ENCODE measurements at places on chromosomes 3 and 15.

- no peak for DNase-seq
Observed at GRCh38 chr3:52846432-52846965, 11.7 kb upstream of the MUSTN1 start.

DNA sequence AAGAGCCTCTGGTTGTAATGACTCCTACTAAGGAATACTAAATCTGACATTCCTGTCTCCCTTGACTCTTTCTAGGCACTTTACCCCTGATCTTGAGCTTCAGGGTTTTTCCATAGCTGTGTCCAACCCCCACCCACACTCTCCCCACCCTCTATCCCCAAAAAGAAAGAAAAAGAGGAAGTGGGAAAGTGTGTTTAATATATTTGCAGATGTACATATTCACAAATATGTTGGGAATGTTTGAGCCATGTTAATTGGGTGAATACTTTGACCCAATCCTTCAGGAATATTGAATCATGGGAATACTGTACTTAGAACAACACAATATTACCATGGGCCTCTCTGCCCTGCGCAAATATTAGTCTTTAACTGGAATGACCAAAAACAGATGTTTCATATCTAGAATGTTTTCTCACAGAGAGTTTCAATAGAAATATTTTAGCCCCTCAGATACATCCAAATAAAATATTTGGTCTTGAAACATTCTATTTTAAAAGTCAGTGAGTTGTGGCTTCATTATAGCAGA, 19.8 kb upstream of the PFN2 start:
- DNase-seq, result no peak

DNA sequence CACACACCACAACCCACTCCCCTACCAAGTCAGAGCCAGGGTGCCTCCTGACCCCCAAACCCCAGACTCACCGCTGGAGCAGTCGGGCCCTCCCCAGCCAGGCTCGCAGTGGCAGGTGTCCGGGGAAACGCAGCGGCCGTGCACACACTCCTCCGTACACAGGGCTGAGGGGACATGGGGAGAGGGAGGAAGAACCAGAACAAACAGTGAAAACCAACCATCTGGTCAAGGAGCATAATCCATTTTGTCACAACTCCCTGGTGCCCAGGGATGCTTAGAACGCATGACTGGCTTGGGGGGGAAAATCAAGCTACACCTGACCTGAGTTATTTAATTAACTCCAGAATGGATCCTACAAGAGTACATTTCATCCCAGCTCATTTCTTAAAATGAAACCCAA, 159.2 kb downstream of the MEGF11 start:
- DNase-seq, result no peak

GRCh38 chr15:70559265-70560239, 203.8 kb downstream of the UACA start:
- DNase-seq, result peak; percentile 87

DNA sequence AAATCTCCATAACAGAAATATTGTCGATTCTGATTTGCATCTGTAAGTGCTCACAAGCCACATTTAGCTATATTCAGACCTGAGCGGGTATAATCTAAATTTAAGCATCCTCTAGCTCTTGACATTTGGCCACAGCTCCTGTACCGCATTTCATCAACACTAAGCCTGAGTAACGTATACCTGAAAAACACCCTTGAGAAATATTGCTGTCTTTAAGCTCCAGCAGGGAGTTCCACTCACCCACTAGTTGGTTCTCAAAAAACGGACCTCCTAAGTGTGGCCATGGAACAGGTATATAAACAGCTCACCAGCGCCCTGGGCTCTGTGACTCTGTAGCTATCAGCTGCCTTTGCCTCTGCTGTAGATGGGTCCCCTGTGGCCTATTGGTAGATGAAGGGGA, 80.7 kb downstream of the ABI3BP start:
- DNase-seq, result no peak

DNA sequence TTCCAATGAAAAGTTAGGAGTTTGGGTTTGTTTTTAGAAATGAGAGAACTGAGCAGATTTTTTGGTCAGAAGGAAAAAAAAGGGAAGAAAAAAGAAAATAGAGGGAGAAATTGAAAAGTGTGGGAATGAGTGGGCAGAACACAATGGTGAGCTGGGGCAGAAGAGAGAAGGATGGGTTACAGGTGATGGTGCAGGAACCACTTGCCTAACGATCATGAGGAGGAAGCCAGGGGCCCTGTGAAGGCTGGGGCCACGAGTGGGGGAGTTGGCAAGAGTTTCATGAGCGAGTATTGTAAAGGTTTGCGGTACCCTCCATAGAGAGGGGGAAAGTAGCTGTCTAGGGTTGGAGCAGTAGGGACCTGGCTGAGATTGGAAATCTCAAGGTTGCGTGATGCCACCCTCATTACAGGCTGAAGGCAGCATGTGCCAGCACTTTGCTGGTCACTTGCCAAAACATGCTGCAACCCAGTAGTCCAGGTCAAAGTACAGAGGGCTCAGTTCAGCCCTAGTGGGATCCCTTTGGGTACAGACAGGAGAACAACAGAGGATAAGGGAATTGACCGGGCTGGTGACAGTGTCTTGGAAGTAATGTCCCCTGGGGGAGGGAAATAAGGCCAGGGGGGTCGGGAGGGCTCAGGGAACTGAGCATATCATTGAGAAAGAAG, 6.6 kb downstream of the IVD start:
- no peak for DNase-seq

DNA sequence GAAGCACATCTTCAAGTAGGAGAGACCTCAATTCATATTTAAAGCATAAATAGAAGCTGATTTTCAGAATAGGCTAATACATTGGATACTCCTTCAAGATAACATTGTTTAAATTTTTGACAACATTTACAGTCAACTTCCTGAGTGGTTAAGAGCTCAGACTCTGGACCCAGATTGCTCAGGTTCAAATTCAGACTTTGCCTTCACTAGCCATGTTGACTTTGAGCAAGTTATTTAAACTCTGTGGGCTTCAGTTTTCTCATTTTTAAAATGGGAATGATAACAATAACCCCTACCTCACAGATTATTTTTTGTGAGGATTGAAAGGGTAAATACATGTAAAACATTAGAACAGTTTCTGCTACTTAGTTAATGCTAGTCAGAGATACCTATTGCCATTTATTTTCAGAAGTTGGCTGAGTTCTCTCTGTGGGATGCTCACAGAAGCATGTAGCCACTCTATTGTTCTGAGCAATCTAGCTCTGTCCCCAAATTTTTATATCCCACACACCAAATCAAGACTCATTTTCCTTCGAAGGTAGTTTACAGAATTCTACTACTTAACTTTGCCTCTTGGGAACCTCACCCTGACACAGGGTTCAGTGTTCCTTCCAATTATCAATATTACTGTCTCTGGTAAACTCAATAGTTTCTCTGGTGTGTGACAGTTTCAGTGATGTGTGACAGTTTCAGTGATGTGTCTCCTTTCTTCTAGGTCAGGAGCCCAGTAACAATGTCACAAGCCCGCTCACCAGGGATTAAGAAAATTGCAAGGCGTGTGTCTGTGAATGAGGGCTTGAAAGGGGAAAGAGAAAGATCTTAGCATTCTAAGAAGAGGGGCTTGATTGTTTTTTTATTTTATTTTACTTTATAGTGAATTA, 79.4 kb upstream of the OSTN start:
- no peak for DNase-seq

Measured in posterior cingulate gyrus (tissue), 11 donors.